ENCODE measurements at places on chromosomes 5 and 9.

DNA sequence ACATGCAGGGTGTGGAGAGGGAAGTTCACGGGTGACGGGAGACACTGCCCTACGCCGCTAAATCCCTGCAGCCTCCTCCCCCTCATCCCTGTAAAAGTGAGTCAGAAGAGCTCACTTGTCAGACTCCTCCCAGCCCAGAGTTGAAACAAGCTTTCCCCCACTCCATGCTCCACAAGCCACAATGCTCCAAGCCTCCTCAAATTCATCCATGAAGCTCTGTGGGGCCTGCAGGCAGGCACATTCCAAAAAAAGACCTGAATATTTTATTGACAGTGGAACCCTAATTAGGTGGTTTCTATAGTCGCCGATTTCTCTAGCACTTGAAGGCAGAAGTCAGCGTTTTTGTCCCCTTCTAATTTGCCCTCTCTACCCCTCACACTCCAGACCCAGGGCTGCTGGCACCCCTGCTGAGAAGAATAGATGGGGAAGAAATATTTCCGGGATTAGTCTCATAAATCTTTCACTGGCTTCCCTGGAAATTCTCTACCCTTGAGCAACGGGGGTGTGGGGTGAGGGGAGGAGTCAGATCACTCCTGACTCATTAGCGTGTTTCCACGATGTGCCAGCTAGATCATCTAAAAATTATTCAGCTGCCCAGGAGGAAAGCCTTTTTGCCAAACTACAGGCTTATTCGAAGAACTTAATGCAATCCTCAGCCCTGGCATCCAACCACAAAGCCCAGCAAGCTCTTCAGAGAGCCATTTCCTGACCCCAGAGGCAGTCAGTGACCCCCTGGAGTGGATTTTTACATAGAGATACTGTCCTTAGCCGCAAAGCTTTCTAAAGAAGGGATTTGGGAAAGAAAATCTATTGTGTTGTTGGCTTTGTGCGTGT lies 97.1 kb downstream of the ENC1 start:
- no peak for DNase-seq

DNA sequence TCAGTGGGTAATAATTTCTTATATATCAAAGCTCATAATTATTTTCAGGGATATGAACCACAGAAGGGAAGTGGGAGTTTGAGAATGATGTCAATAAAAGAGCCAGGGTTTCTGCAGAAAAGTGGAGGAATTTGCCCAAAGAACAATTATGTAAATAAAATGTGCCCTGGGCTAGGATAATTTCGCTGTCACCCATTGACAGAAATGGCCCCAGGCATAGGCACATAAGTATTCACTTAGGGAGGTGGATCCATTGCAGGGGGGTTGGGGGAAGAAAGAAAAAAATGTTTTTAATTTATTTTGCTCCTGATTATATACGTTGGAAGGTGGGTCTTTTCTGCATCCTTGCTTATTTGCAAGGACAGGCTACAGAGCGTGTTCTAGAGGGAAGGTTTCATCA lies 135.1 kb upstream of the IRX2 start:
- no peak for DNase-seq

DNA sequence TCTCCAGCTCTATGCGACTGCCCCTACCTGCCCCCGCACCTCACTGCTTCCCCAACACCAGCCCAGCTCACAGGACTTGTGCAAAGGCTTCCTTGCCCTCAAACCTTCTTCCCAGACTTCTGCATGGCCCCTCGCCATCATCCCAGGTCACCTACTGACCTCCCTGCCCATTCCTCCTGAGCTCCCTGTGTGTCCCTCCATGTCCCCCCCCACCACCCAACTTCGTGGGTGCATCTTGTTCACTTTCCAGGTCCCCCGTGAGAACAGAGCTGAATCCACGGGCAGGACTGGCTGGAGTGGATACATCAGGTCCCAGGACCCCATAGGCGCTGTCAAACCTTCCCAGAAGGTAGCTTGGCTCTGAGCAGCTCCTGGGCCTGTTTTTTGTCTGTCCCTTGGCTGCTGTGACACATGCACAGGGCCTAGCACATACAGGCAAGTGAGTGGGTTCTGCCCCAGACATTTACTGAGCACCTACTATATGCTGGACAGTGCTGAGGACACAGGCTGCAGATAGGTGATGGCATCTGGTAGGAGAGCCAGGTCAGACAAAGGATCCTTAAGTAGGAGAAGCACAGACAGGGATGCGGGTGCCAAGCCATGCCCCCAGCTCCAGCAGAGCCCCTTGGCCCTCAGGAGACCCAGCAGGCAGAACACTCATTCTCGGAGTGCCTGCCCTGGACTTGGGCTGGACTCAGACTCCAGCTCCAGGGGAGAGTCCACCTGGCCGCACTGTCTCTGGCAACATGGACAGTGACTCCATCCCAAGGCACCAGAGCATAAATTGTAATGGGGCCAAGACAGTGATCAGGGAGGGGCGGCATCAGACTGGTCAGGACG lies 15.0 kb downstream of the NINJ1 start:
- no peak for DNase-seq

DNA sequence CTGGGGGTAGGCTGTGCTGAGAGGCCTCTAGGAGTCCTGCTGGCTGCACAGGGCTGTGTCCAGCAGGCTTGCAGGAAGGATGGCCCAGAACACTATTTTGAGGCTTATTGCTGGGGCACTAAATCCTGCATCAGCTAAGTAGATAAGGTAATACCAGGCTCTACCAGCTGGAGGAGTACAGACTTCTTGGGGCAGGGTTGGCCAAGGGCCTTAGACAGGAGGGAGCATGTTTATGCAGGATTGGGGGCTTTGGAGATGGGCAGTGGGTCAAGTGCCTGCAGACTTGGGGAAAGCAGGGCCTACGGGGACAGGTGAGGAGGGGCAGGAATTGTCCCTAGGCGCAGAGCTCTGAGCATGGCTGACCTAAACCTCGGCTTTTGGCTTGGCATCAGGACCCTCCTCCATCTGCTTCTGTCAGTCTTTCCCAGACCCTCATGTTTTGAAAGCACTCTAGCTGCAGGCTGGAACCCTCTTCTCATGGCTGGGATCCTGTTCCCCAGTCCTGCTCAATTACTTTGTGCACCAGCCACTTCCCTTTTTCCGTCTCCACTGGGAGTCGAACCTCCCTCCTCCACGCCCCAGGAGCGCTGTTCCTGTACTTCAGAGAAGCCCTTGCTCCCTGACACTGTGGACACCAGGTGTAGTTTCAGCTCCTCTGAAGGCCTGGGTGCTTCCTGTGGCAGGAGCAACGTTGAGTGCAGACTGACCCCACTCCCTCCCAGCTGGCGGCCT lies 61.0 kb upstream of the SPTLC1 start:
- DNase-seq: no peak

DNA sequence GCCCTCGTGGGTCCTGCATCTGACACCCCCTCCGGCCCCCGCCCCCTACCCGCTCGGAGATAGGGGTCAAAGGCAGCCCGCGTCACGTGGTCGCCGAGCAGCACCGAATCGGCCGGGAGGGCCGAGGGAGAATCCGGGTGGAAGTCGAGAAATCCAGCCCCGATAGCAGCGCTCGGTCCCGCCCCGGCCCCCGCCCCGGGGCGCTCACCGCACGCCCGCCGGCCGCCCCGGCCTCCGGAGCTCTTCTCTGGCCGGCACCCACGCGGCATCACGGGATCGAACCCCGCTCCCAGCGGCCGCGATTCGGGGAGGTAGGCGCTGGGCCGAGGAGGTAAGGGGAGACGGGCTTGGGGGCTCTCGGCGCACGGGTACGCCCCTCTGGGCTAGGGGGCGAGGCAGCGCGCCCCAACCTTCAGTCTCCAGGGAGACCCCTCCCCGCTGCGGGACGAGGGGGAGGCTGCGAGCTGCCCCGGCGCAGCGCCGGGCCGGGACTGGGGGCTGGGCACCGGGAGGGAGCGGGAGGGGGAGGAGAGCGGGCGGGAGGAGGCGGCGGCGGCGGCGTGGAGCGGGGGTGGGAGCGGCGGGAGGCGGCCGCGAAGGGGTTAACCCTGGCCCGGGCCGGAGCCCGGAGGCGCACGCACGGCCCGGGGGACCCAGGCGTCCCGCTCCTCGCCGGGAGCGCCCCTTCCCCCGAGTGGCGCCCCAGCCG lies 22.1 kb upstream of the NDST1 start:
- peak; percentile 1 for DNase-seq

GRCh38 chr5:158545949-158546530 lies 553.7 kb downstream of the EBF1 start:
- DNase-seq: no peak

DNA sequence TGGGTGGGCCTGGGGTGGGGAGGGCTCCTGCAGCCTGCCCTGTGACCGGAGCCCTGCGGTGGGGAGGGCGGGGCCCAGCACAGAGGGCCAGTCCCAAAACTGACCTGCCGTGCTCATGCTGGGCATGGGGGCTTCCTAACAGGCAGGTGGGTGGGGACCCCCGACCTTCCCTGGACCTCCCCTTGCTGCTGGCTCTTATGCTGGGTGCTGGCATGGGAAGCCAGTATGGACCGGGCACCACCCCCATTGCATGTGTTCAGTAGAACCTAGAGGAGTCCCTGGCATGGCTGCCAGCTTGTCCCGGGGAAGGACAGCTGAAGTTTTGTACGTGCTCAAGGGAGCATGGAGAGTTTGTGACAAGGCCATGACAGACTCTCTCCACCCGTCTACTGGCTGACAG lies 37.1 kb downstream of the WNK2 start:
- no peak for DNase-seq

DNA sequence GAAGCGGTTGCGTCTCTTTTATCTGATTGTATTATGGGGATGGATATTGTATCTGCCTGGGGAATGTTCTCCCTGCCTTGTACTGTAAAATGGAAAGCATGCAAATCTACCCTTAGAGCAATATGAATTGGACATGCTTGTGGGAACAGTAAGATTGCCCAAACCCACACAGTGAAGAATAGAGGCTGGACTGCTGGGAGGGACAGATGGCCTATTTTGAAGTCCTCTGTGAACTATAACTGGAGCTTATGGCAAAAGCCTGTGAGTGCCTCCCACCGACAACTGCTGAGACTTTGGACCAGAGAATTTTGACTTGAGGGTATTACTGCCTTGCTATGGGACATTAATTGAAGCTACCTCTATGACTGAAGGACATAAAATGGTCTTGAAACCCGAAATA lies 168.9 kb downstream of the ERCC6L2 start:
- no peak for DNase-seq

DNA sequence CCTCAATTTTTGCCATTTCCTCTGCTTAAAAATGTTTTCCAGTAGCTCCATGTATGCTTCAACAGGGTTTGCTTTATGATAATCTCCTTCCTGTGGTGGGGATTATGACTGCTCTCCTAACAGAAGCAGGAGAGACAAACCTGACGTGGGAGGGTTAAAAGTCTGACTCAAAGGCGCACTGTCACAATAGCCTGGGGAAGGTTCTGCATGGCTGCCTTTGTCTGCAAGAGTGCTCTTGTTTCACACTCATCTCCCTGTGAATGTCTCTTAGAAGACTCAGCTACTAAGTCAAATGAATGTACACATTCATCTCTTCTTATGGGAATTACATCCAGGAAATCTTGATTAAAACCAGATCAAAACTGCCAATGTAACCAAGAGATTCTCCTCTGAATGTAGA lies 90.9 kb upstream of the MTAP start:
- DNase-seq: no peak

GRCh38 chr5:179759581-179760551 lies 27.2 kb downstream of the MAML1 start:
- DNase-seq: no peak

GRCh38 chr5:176861276-176861675 lies 37.9 kb downstream of the HK3 start:
- no peak for DNase-seq

DNA sequence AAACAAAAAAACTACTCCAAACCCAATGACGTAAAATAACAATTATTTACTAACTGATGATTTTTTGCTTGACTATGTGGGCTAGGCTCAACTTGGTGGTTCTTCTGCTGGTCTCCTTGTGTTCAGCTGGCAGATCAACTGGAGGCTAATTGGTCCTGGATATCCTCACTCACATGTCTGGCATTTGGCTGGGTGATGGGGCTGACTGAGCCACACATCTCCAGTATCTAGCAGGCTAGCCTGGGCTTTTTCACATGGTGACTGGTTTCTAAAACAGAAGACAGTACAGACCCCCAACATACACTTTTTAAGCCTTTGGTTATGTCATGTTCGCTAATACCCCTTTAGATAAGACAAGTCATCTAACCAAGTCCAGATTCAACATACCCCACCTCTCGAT lies 104.7 kb upstream of the PRRC1 start:
- no peak for DNase-seq

DNA sequence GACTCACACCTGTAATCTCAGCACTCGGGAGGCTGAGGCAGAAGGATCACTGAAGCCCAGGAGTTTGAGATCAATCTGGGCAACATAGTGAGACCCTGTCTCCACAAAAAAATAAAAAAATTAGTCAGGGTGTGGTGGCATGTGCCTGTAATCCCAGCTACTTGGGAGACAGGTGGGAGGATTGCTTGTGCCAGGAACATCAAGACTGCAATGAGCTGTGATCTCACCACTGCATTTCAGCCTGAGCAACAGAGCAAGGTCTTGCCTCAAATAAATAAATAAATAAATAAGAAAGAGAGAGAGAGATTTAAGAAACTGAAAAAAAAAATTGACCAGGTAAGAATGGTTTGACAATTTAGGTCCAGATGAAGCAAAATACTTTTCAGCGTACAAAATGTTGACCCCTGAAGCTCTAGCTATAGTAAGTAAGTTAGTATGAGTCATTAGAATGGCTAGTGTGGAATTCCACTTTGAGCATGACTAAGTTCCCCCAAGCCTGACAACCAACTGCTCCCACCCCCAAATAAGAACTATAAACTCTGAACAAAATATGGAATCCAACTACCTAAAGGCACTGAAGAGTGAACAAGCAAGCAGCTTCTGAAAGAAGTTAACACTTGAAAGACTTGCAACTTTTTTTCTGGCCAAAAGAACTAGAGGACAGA lies 217.8 kb upstream of the TLE4 start:
- no peak for DNase-seq

DNA sequence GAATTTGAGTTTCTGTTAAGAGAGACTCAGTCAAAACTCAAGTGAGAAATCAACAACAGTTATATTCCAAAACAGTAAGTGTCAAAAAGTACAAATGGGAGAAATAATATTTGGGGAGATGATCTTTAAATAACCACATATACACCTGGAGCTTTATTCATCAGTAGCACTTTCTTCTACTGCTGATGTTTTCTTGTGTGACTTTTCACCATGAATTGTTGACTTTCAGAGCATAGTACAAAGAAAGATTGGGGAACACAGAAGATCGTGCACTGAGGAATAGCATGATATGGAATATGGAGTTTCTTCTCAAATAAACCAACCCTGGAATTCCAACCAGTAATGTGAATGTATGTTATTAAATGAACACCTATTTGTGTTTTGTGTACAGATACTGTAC lies 130.7 kb downstream of the MLLT3 start:
- DNase-seq: no peak

DNA sequence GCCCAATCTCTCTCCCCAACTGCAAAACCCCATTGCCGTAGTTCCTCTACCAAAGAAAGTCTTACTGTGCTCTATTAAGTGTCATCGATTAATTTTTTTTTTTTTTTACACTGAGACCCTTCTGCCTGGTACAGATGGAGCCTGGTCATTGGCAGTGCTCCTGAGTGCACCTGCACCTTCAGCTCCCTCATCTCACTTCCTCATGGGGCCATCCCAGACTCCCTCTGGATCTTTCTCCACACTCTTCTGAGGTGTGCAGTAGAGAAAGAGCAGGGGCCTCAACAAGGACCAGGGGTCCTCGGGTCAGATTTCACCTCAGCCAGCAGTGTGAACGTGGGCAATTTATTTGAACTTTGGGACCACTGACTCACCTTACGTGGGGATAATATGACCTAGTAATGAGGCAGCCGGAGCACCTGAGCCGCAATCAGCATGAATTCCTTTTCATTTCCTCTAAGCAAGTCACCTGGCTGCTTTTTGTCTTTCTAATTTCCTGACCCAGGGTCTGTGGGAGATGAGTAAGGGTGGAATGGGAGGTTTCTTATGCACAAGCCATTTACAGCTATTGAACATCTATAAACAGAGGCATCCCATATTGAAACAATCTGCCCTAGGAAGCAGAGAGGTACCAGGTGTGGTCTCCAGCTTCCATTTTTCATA lies 22.3 kb upstream of the GABRP start:
- DNase-seq: no peak

Data from stimulated activated CD8-positive, alpha-beta memory T cell treated with anti-CD3 and anti-CD28 coated beads, Interleukin-15, amount 100 ng/mL, for 24 hours (primary cell).